ENCODE measurements at places on chromosomes 3 and 15.

GRCh38 chr3:2603692-2604289, 505.1 kb downstream of the CNTN4 start:
- no peak for DNase-seq

DNA sequence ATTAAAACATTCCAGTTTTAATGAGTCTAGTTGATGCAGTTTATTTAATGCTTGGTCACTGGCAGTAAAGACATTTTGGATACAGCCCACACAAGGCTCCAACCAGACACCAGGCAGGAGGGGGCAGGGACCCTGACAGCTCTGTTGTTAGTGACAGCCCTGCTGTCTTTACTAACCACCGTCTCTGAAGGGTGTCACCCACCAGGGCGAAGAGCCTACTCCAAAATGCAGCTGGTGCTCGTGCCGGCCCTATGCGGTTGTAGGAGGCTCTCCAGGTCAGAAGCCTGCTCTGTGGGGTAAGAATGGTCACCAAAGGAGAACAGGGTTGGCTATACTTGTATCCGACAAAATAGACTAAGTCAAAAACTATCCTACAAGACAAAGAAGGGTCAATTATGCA, 132.2 kb downstream of the ATP10A start:
- DNase-seq = no peak

DNA sequence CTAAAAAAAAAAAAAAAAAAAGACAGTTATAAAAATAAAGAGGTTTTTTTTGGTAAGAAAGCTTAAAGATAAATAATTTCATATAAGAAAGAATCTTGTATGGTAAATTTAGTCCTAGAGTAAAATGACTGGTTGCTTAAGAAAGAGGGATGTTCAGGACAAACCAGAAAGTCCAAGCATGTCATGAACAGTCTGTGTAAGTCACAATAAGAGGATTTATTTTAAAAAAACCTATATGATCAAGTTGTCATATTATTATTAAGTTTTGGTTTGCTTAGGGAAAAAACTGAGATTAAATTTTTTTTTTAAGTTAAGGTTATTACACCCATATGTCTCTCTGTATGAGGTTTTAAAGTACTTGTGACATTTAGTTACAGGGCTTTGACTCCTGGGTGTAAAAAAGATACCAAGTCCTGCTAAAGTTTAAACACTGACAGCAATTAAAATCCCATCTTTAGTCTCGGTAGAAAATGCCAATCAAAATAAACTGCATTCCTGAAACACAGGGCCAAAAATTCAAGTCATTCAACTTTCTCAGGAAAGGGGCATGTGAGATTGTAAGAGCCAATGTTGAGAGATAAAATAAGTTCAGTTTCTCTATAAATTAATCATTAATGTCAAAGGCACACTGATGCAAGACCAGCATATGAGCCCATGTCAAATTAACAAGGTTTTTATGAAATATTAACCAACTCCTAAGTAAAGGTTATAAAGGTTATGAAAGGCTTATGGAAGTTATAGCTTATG, 8.5 kb upstream of the BDH1 start:
- no peak for DNase-seq

- DNase-seq = no peak
These were observed 34.5 kb downstream of the SLC6A20 start for GRCh38 chr3:45761831-45762230.

- no peak for DNase-seq
These were observed 186.9 kb upstream of the SATB1 start for GRCh38 chr3:18611991-18612390.

GRCh38 chr3:23566499-23566898, 239.3 kb upstream of the UBE2E1 start:
- DNase-seq = no peak

GRCh38 chr15:28919201-28919635, 33.4 kb downstream of the APBA2 start:
- DNase-seq = no peak

All from esophagus squamous epithelium (tissue), 5 donors.